ENCODE measurements at places on chromosomes 3 and 15.

- peak; percentile 10 for DNase-seq
Measured at GRCh38 chr15:58043192-58043903, 22.2 kb downstream of the ALDH1A2 start.

DNA sequence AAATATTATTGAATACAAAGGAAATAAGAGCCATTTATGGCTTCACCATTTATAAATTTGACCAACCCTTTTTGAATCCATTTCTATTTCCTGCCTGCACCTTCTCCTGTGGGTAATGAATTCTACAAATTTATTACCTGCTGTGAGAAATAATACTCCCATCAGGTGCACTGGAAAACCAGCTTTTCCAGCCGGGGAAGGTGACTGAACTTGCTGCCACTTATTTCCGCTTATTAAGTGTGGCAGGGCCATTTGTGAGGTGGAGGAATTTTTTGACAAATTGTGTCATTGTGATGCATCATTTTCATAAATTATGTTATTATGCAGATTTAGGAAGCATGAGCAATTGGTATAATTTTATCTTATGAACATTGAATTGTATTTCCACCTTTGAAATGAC is 151.1 kb downstream of the SQOR start:
- DNase-seq: no peak

DNA sequence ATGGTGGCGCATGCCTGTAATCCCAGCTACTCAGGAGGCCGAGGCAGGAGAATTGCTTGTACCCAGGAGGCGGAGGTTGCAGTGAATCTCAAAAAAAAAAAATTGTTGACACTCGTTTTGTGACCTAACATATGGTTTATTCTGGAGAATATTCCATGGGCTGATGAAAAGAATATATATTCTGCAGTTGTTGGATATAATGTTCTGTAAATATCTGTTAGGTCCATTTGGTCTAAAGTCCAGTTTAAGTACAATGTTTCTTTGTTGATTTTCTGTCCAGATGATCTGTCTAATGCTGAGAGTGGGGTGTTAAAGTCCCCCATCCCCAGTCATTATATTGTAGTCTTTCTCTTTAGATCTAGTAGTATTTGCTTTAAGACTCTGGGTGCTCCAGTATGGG is 15.6 kb downstream of the IL20RB start:
- no peak for DNase-seq

- DNase-seq: no peak
Measured at GRCh38 chr15:69980341-69981059, 117.2 kb downstream of the TLE3 start.

GRCh38 chr15:66838671-66839239 is 136.7 kb downstream of the SMAD6 start:
- DNase-seq: peak; percentile 11

- no peak for DNase-seq
Measured at GRCh38 chr15:71815301-71815700, 4.9 kb downstream of the NR2E3 start.

- peak; percentile 80 for DNase-seq
Measured at GRCh38 chr3:122497425-122497824, 17.3 kb downstream of the KPNA1 start.

DNA sequence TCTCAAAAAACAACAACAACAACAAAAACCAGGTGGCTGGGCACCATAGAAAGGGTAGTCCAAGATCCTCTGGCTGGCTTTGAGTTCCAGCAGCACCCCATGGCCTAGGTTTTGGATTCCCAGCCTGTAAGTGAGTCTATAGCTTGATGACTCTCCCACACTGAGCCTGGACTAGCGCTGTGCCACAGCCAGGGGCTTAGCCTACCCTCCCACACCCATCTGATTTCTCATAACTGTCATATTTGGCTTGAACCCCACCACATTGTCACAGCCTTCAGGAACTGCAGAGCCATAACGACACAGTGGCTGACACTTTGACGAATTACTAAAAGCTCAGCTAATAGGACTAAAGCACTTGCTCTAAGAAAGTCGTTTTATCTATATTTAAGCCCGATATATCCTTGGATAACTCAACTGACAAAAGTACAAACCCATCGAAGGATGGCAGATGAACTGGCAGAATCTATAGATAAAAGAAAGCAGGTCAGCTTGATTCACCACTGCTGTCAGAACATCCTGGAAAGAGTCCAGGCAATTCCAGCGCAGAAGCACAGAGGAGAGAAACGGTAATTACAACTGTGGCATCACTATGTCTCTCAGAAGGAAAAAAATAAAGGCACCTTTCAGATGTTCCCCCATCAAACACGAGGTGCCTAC is 62.1 kb downstream of the HOMER2 start:
- DNase-seq: no peak

GRCh38 chr3:141594357-141594756 is 107.5 kb downstream of the RASA2 start:
- DNase-seq: no peak

GRCh38 chr3:37668818-37669610 is 192.7 kb upstream of the CTDSPL start:
- DNase-seq: no peak

DNA sequence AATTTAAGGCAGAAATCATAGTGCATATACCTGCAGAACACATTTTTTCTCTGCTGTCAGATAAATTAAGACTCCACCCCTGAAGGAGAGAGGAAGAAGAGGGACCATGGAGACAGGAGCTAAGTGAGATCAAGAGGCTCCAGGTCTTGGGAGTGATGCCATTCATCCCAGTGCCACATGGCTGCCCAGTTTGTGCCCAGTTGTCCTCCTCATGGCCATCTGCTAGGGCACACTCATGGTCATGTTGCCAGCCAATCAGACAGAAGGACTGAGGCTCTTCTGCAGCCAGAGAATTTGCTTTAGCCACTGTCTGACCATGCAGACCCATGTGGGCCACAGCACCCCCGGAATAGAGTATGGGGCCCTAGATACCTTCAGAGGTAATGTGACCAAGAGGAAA is 270.5 kb upstream of the PROK2 start:
- no peak for DNase-seq

DNA sequence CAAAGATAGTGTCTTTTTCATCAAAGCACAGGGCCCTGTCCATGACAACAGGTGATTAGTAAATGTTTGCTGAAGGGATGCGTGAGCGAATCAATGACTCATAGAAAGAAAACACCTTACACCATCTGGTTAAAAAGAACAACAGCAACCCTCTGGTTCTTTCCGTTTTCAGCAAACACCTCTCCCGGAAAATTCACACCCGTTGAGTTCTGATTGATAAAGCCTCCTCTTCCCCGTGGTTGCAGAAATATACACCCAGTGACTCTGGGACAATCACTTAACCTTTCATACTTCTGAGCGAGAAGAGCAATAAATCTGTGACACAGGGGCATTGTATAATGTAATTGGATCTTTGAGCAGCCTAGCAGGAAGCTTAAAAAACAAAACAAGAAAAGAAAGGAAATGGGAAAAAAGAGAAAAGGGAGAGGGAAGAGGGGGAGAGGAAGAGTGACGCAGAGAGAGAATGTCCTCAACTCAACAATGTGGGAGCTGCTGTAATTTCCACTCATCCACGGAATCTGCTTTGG is 37.6 kb downstream of the ADAMTS9 start:
- DNase-seq: no peak

DNA sequence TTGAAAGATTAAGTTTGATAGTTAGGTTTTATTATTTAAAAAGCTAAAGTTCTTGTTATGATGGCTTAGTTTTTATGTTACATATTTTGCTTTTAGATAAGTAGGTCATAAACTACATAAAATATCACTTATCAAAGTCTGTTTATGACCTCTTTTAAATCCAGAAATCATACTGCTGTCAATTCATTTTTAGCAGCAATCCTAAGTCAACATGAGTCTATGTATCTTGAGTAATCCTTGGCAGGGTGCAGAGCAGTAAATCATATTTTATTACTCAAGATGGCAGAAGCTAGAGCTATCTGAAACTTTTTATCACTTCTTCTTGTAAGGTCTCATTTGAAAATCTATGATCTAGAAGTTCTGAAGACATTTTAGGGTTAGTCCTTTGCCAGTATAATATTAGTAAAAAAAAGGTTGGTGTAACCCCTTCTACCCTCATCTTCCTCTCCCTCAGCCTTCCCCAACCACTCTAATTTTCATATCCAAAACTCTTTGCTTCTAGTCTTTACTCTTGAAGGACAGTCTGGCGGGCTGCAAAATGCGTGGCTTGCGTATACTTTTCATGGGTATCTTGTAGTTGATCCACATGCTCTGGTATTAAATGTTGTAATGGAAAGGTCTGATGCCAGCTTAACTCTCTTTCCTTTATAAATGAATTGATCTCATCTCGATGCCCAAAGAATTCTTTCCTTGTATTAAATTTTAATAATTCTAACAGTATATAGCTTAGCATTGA is 134.0 kb upstream of the THRB start:
- no peak for DNase-seq

DNA sequence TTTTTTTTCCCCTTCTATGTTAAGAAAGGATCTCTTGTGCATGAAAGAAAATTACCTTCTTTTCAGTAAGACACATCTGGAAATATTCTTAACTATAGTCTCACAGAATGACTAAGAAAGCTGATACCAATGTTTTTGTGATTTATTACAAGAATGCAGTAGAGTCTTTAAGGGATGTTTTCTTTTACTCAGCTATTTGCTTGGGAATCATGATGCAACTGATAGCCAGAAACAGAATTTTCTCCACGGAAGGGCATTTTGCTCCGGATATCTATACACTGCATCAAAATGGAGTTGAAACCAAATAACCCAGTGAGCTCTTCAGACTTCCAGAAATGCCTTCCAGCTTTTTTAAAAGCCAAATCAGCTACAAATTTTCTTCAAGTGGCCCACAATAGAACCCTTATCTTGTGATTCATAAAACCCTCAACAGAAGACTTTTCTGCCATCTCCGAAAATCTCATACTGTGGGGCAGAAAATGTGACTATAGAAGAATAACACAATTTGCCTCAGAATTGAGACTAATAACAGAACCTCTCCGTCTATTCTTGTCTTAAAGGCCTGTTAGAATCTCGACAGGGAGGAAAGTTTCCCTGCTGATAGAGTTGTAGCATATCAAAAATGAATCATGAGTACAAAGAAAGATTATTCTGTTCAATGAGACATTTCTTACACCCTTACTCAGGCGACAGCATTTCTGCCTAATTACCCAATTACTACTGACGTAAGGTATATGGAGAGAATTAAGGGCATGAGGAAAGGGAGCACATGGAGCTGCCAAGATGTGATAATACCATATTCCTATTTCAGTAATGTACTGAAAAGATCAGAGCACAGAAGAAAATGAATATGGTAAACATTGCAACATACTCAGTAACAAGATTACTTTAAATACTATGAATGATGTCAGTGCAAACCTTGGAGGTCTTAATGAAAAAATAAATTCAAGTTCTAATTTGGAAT is 900.1 kb downstream of the ROBO1 start:
- DNase-seq: no peak

DNA sequence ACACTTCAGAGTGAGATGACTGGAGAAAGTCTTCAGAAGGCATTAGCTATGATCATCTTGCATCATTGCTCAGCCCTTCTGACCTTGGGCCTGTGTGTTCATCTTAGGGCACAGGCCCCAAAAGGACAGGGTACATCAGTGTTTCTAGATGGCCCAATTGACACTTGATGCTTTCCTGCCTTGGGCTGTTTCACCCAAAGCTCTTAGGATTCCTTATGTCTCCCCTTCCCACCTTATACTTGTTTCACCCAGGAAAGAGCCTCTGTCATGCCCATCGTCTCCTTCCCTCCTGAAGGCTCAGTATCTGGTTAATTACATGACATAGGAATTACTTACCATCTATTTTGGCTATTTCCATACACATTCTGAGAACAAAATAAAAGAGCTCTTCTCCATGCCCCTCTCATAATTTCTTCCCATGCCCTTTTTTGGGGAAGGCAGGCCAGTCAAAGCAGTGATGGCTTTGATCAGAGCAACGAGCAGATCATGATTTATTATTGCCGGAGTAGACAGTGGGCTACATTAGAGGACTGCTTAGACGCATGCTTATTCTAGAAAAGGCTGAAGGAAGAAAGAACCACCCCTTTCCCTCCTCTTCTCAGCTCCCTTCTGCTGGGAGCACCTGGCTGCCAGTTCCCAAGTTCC is 72.9 kb downstream of the GHSR start:
- no peak for DNase-seq

DNA sequence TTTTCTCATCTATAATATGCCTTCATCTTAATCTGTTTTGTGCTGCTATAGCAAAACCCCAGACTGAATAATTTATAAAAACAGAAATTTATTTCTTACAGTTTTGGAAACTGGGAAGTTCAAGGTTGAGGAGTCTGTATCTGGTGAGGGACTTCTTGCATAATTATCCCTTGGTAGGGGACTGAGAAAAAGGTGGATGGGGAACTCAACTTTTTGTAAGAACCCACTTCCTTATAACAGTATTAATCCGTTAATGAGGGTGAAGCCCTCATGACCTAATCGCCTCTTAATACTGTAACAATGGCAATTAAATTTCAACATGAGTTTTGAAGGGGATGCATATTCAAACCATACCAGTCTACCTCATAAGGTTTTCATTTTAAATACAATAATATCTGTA is 17.4 kb upstream of the MYH15 start:
- DNase-seq: no peak

- no peak for DNase-seq
Measured at GRCh38 chr3:178849199-178849910, 222.3 kb downstream of the ZMAT3 start.

DNA sequence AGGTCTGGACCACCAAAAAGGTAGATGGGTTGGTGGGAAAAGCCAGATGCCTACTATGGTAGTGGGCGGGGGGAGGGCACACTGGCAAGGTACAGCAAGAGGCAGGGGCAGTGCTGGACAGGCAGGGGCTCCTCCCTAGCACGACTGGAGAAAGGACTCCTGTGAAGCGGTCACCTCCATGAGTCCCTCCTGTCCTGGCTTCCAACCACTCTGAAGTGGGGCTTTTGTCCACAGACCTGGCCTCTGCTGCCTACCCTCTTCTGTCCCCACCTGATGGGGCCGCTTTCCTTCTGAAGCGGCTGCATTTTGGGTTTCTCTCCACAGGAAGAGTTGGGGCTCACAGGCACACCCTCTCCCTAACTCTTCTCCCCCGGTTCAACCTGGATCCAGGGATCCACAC is 2.7 kb upstream of the SPTBN5 start:
- no peak for DNase-seq

- DNase-seq: no peak
Measured at GRCh38 chr3:47603332-47603731, 24.7 kb upstream of the CSPG5 start.

GRCh38 chr3:43041517-43041916 is 62.4 kb downstream of the GASK1A start:
- no peak for DNase-seq

- no peak for DNase-seq
Measured at GRCh38 chr3:4885316-4885715, 93.9 kb upstream of the BHLHE40 start.

- no peak for DNase-seq
Measured at GRCh38 chr3:100419406-100419805, 18.1 kb downstream of the LNP1 start.
